ENCODE measurements at places on chromosomes 2 and 18.

GRCh38 chr2:146632707-146633106, 1212.1 kb upstream of the ACVR2A start:
- no peak for DNase-seq

DNA sequence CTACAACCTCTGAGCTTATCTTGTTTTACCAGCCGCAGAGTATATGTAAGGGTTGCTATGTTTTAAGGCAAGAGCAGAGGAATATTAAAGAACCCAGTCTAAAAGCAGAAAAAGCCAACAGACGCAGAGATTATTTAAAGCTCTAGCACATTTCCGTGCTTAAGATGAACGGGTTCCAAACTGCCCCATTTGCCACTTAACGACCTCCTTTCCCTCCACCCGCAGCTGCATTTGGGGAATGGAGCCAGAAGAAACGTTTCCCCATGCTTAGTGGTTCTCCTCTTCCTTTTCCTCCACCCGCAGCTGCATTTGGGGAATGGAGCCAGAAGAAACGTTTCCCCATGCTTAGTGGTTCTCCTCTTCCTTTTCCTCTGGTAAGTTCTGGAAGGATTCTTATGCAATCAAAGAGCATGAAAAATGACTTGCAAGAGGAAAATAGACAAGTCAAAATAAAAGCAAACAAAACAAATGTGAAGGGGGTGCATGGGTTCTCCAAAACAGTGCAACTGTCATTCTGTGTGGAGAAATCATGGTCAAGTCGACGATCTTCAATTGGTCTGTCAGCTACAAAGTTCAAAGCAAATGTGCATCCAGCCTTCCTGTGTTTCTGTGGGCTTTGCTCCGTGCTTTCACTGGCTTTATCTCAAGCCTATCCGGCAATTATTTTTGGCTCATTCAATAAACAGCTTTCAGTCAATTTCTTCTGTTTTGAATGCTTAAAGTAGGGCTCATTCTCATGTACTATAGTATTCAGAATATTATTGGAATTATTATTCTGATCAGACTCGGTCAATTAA, 57.8 kb downstream of the DIPK1C start:
- DNase-seq: no peak

GRCh38 chr2:143231254-143231645, 102.0 kb downstream of the ARHGAP15 start:
- DNase-seq: peak; percentile 4

- DNase-seq: no peak
These were observed 99.5 kb downstream of the RBMS1 start for GRCh38 chr2:160394153-160394552.

- DNase-seq: no peak
These were observed 266.5 kb downstream of the PTGR3 start for GRCh38 chr18:74942319-74942910.

GRCh38 chr18:55031164-55031563, 71.9 kb upstream of the CCDC68 start:
- DNase-seq: no peak

DNA sequence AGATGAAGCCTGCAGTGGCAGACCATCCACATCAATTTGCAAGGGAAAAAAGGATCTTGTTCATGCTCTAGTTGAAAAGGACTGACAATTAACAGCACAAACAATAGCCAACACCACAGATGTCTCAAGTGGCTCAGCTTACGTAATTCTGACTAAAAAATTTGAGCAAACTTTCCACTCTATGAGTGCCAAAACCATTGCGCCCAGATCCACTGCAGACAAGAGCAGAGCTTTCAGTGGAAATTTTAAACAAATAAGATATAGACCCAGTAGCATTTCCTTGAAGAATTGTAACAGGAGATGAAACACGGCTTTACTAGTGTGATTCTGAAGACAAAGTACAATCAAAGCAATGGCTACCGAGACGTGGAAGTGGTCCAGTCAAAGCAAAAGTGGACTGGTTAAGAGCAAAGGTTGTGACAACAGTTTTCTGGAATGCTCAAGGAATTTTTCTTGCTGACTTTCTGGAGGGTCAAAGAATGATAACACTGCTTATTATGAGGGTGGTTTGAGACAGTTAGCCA, 12.0 kb upstream of the ZNF396 start:
- DNase-seq: peak; percentile 84

- no peak for DNase-seq
These were observed 14.3 kb downstream of the ARHGEF4 start for GRCh38 chr2:130850788-130851623.

DNA sequence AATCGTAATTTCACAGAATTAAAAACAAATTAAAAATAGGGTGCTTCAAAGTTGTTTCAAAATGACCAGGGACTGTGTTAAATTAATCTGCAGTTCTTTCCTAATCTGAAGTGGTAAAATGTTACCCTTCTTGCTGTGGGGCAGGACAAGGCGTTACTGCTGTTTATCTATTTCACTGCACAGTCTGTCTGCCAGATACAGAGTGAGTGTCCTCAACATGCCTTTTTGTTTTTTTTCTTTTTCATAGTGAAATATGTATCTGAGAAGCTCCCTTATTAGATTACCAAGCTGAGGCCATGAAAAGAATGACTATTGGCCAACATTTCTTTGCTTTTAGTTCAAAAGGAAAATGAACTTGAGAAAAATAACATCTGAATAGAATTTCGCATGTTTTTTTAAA, 38.0 kb downstream of the KCTD1 start:
- peak; percentile 75 for DNase-seq
